ENCODE measurements at places on chromosomes 4 and X.

- no peak for DNase-seq
Measured at GRCh38 chr4:52995360-52996030, 133.4 kb downstream of the RASL11B start.

GRCh38 chr4:105569057-105569865 is 16.8 kb downstream of the ARHGEF38 start:
- no peak for DNase-seq

DNA sequence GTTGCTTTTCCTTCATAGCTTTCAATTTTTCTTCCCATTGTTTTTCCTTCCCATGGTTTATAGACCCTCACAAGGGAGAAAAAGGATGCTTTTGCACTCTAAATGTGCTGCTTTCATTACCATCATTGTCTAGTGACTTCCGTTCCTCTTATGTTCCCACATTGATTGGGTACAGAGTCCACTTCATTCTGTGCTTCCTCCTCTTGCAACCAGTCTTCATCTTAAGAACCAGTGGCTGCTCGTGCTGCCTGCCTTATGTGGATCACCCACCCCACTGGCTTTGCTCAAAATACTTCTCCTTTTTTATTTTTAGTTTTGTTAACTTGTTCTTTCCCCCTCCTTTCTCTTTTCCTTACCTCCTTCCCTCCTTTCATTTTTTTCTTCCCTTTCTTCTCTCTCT is 76.5 kb upstream of the BOD1L1 start:
- no peak for DNase-seq

DNA sequence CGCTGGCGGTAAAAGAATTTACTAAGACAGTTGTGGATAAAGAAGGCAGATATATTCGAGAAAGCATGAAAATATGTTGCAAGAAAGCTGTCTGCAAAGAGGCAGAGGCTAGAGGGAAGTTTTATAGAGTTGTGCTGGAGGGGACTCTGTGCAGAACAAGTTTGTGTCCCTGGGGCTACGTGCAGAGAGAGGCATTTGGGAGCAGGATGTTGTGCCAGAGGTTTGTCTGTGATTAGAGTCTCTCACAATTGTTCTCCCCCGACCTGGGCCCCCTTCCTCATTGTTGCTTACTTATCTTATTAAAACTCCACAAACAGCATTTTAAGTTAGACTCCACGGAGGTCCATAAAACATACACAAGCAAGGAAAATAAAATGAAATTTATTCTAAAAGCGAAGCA is 831.3 kb downstream of the NLGN4X start:
- DNase-seq = no peak

GRCh38 chr4:41420541-41420940 is 117.4 kb upstream of the LIMCH1 start:
- no peak for DNase-seq

DNA sequence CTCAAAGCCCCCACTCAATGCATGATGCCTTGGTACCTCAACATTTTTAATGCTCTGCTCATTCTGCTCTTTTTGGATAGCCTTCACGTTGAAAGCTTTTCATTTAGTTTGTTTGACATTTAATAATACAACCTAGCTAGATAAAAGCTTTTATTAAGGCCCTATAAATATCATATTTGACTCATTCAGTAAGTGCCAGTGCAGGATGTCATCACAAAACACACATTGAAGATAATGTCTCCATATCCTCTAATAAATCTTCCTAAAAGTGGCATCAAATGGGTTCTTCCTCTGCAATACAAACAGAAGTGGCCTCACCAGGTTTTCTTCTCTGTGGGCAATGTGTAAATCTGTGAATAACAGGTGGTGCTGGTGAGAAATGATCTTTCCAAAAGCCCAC is 12.0 kb upstream of the PCYT1B start:
- DNase-seq = no peak

GRCh38 chrX:374596-374995 is 12.1 kb downstream of the PPP2R3B start:
- DNase-seq = no peak

- DNase-seq = no peak
Measured at GRCh38 chr4:186999686-187000085, 276.0 kb upstream of the FAT1 start.

DNA sequence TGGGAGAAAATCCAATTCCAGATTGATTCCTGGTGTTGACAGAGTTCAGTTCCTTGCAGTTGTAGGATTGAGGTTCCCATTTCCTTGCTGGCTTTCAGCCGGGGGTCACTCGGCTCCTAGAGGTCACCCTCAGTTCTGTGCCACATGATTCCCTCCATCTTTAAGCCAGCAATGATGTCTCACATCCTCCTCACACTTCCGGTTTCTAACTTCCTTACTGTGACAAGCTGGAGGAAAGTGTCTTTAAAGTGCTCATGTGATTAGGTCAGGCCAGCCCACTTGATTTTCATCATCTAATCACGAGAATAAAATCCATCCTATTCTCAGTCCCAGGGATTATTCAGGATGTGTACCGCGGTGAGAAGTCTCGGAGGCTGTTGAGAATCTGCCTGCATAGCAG is 19.4 kb upstream of the SMIM31 start:
- no peak for DNase-seq

DNA sequence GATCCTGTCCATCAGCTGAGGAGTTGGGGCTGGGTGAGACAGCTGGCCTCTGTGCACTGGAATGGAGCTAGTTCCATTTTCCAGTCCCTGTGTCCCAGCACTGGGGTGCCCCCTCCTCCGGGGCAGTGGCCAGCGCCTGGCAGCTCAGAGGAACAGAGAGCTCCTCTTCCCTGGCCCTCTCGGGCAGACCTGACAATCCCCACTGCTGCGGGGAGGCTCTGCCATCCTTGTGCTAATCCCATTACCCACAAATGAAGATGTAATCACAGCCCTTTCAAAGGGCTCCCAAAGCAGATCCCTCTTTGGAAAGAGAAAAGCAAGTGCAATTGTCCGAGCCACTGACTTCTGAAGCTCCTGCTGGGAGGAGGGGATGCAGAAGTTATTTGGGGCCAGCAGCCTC is 75.1 kb upstream of the MSX1 start:
- no peak for DNase-seq

DNA sequence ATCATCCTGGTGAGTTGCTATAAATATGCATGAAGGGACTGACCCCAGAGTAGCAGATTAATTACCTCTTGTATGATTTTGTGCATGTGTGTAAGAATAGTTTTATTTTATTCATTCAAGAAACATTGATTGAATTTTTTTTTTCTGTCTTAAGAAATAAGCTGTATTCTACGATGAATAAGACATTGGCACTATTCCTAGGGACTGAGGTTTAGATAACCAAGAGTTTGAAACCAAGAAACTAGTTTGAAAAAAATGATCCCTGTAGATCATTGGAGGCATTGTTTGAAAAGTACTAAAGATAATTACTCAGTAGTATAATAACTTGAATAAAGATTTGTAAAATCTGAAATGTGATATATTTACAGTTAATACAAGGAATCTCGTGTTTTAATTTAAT is 1086.9 kb downstream of the PCDH7 start:
- peak; percentile 5 for DNase-seq

DNA sequence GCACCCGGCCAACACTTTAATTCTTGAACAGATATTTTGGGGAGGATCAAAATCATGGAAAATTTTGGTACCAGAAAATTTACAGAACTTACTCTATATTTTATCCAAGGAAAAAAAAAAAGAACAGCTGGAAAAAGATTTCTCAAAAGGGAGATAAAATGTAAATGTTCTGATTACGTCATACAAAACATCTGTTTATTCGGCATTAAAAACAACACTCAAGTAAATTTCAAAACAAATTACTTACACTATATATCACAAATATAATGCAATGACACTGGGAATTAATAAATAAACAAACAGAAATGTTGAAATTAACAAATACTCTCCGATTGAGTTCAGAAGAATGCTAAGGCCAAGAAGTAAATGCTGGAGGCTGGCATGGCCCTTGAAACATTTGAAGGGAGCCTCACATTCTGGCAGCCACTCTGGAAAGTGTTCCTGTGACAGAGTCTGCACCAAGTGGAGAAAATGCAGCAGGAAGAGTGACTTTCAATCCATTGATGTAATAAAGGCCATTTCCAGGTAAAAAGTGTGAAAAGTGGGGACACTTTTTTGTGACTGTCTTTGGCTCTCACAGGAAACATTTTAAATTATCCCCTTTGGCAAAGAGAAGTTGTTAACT is 486.0 kb upstream of the CTSO start:
- no peak for DNase-seq

DNA sequence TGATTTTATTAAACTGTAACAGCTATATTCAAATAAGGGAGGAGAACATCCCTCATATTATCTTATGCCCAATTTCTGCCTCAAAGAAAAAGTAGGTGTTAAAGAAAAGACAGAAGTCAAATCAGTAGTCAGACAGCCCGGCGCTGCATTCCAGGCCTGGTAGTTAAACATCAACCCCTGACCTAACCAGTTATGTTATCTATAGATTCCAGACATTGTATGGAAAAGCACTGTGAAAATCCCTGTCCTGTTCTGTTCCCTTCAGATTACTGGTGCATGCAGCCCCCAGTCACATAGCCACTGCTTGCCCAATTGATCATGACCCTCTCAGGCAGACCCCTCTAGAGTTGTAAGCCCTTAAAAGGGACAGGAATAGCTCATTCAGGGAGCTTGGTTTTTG is 269.9 kb upstream of the GALNT7 start:
- DNase-seq = no peak

DNA sequence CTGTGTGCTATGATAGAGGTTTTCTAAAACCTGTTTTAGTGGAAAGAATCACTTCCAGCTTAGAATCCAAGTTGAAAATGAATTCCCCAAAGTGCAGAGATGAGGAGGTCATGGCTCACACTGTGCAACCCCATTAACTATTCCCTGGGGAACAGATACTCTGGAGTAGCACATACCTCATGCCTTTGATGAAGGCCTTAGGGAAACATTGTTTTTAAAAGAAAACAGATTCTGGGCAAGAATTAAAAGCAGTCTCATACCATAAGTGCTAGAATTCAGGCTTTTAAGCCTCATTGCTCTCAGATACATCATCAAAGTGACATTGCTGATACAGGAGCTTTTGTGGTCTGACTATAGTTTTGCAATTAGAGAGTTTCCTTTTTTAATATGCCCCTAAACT is 115.1 kb downstream of the NDST4 start:
- DNase-seq = peak; percentile 42

DNA sequence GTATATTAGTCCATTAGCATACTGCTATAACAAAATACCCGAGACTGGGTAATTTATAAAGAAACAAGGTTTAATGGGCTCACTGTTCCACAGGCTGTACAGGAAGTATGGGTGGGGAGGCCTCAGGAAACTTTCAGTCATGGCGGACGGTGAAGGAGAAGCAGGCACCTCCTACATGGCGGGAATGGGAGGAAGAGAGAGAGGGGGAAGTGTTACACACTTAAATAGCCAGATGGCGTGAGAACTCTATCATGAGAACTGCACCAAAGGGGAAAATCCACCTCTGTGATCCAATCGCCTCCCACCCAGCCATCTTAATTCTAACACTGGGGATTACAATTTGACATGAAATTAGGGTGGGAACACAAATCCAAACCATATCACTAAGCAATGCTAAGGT is 98.9 kb upstream of the SH3RF1 start:
- DNase-seq = no peak

Data from skeletal muscle cell (primary cell).